ENCODE measurements at places on chromosomes 13 and 19. TPM values are rescaled to one million over a fixed set of nuclear protein-coding genes. Genes with fewer than 3 reads are reported as not detected.

DNA sequence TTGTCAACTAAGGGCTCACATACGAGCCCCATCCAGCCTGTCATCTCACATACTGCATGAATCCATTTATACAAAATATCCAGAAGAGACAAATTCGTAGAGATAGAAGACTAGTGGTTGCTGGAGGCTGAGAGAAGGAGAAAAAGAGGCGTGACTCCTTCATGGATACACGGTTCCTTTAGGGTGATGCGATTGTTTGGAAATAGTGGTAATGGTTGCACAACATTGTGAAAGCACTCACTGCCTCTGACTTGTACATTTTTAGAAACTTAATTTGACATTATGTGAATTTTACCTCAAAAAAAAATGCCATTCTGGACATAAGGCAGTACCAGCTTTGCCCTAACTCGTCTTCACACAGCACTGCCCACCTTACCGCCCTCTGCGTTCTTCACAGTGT, 27.3 kb downstream of the IGFL1 start:
- no peak for DNase-seq

DNA sequence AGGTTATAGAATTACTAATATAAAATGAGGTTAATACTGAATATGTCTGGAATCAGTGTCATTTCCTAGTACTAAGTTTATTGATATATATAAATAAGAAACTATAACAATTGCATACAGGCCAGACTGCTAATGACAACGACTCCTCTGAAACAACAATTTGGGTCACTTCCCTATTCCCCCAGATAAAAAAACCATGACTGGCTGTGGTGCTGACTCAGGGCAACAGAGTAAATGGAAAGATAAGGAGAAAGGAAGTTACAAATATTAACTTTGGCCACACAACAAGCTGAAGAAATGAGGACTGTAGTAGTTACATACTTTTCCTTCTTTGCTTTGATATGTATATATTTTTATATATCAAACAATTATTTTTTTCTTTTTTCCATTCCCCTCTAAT, 263.7 kb upstream of the PCDH9 start:
- no peak for DNase-seq

GRCh38 chr13:43139211-43139610, 115.8 kb downstream of the DNAJC15 start:
- no peak for DNase-seq

DNA sequence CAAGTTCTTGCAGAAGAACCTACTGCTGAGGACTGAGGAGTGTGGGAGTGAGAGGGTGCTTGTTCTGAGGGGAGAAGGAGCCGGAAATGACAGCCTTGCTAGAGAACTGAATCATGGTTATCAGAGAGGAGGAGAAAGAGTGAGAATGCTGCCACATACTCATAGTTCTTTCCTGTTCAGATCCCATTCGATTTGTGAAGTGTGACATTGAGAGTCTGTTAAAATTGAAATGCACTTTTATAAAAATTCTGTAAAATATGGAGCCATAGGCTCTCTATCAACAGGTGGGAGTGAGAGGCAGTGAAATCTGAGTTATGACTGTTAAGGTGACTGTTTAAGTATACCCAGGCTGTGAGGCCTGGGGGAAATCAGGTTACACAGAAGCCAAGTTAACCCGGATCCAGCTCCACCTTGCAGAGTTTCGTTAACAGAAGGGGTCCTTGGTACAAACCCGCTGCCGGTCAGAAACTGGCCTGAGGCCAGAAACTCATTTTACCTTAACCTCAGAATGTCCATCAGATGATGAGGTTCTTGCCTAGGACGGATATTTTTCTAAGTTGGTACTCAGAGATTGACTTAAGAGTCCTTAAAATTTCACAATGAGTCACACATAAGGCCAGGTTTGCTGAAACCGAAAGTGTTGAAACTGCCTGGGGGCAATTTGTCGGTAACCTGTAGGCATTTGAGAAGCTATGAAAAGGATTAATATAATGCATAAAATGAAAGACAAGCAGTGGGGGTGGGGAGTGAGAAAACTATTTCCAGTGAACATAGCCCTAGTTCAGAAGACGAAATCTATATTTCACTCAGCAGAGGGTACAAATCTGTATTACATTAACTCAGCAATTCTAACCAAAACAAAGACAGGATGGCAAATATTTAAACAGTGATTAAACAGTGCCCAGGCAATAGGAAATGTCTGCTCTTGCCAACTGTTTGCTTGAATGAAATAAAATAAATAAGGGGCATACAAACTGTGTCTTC, 350.5 kb downstream of the KCNRG start:
- DNase-seq: no peak

GRCh38 chr13:77896536-77896935, 22.1 kb downstream of the EDNRB start:
- DNase-seq: peak; percentile 57

- no peak for DNase-seq
These were observed 451.8 kb downstream of the SUCLA2 start for GRCh38 chr13:47549219-47549752.

Gene KLK12
- total RNA-seq: not detected

DNA sequence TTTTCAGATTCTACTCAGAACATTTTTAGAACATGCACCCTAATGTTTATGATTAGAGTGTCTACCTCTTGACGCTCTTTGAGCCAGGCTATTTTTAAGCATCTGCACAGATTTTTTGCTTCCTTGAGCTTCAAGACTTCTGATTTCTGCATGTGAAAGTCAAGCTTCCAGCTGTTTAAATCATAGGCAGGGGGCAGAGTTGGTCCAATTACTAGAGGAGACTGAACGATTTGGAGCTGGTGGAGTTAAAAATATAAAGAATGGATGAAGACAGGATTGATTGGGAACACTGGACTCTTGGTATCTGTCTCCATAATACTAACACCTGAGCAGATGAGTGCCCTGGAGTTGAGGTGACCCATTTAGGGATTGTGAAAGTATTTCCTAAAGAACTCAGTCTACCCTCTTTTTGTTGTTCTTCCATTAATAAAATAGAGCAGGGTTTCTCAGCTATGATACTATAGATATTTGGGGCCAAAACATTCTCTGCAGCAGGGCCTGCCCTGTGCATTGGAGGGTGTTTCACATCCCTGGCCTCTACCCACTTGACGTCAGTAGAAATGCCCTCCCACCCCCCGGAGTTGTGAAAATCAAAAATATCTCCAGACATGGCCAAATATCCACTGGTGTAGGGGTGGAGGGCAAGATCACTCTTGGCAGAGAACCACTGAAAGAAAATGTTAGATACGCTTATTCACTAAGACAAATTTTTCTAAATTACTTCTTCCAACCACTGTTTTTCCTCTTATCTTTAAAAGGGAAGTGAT, 160.1 kb downstream of the COG6 start:
- peak; percentile 4 for DNase-seq

GRCh38 chr19:44925114-44925891, 10.9 kb downstream of the APOC1 start:
- DNase-seq: peak; percentile 52

DNA sequence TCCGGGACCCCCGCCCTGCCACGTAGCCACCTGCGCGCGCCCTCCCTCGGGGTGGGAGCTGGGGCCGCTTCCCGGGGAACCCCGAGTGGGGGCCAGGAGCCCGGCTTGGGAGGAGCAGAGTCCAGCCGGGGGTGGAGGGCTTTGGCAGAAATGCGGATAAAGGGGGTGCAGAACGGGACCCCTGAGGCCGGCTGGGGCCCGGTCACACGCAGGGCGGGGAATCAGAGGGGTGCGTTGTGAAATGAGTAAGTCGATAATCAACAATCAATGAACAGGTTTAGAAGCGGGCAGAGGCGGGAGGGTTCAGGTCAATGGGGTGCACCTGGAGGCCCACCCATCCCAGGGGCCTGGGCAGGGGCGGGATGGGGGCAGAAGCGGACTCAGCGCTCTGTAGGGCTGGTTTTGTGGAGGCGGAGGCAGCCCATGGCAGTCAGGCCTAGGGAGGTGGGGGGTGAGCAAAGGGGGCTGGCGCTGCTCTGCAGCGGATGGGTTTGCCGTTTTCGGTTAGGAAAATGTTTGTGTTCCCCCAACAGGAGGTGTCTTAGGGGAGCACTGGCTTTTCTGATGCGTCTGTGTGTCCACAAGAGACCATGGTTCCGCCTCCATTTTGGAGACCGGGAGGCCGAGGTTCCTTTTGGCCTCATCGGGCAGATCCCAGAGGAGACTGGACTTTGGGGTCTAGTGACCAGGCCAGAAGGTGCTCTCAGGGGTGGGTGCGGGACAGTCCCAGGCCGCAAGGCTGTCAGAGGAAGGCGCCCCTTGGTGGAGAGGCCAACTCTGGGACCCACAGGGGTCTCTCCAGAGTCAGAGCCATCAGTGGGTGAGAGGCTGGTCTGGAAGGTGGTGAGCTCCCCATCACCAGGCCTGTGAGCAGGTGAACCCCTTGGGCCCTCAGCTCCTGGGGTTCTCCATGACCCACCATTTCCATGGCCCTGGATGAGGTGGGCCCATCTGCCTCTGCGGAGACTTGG, 683 bp upstream of the DIRAS1 start:
- DNase-seq: no peak

- no peak for DNase-seq
These were observed 55.9 kb downstream of the DLEU7 start for GRCh38 chr13:50787316-50788195.

DNA sequence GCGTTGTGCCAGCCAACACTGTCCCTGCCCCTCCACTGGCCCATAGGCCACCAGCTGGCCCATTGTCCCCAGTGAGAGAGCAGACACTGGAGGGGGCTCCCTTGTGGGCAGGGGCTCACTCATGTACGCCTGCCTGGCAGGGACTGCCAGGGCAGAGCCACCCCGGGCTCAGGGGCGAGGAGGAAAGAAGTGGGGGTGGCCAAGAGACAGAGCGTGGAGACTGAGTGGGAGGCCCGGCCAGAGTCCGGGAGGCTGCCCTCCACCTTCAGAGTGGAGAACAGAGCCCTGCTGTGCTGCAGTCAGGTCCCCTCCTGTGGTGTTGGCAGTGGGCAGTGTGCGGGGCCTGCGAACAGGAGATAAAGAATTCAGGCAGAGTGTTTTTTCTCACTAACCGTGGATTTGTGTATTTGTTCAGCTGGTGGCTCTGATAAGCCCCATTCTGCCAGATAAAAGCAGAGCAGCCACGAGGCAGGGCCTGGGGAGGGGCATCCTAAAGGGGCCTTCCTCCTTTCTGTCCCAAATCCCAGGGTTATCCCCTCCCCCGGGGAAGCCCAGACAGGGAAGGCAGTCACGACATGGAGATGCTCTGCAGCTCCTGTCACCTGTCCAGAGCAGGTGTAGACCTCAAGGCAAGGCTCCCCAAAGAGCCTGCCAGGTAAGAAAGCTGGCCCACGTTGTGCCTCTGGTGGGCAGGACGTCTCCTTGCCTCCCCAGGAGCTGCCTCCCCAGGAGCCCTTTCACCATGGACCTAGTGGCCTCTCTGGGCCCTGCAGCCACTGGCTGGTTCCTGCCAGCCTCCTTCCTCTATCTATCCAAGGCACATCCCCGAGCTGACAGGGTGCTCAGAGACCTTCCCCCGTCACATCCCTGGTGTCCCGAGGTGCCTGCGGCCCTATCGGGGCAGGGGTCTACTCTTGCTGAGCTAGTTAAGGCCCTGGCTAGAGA, 33.0 kb downstream of the LYL1 start:
- DNase-seq: no peak

DNA sequence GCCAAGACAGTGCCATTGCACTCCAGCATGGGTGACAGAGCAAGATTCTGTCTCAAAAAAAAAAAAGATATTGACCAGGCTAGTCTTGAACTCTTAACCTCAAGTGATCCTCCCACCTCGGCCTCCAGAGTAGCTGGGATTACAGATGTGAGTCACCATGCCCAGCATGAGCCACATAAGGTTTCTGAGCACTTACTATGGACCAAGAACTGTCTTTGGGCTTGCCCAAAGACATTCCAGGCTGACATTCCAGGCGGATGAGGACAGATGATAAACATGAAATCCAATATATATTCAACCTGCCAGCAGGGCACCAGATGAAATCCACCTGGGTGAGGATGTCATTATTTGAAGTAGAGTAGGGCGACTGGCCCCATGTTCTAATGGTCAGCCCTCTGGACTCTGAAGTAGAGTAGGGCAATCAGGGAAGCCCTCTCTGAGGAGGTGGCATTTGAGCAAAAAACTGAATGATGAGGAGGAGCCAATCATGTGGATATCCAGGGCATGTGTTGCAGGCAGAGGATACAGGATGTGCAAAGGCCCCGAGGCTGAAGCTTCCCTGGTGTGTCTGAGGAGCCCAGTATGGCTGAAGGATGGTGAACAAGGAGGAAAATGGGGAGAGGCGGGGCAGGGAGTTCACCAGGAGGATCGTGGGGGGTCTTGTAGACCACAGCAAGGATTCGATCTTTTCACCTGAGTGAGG, 4.0 kb downstream of the C19orf38 start:
- DNase-seq: no peak

- no peak for DNase-seq
These were observed 4.3 kb downstream of the RNU6-9 start for GRCh38 chr19:897442-898039.

Gene A1BG
- not detected for total RNA-seq

Gene C2CD4C
- not detected for total RNA-seq

DNA sequence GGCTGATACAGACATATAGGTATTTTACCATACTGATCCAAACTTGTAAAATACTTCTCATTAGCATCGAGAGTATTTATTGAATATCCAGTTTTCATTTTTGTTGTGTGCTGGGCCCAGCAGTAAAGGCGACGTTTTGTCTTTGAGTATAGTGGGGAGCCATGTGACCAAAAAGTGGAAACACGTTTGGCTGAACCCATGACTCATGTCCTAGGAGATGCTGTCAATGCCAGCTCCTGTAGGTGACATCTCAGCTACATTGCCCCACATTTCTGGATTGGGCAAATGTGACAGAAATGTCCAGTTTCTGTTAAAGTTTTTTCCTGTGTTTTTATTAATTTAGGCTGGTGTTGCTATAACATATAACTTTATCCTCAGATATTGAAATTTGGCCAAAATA, 26.1 kb upstream of the GTF3A start:
- no peak for DNase-seq

- no peak for DNase-seq
These were observed 161.6 kb downstream of the KDM4B start for GRCh38 chr19:5130371-5131030.

- DNase-seq: no peak
These were observed 501 bp downstream of the SIRT2 start for GRCh38 chr19:38898788-38899446.
